ENCODE measurements at places on chromosomes 13 and 19.

DNA sequence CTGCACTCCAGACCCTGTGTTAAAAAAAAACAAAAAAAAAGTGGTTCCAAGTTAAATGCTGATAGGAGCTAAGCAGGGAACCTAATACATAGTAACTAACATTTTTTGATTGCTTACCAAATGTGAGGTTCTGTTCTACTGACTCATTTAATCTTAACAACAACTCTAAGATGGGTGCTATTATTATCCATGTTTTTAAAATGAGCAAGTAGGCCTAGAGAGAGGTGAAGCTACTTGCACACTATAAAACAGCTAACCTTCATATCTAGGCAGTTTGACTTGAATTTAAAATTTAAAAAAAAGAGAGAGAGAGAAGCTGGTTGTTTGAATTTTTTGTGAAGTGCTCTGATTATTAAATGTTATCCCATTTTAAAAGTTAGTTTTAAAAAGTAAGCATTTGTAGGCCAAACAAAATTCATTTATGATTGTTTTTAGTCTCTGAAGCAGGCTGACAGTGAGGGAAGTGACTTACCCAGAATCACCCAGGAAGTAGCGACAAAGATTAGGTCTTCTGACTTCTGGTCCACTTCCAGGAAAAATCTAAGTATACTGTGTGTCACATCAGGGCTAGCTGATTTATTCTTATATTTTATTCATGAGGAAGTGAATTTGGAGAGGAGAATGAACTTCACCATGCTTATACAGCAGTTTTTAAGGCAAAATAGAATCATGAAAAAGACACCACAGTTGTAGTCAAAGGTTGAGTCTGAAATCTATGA lies 2.4 kb downstream of the SIGLECL1 start:
- DNase-seq, result no peak

DNA sequence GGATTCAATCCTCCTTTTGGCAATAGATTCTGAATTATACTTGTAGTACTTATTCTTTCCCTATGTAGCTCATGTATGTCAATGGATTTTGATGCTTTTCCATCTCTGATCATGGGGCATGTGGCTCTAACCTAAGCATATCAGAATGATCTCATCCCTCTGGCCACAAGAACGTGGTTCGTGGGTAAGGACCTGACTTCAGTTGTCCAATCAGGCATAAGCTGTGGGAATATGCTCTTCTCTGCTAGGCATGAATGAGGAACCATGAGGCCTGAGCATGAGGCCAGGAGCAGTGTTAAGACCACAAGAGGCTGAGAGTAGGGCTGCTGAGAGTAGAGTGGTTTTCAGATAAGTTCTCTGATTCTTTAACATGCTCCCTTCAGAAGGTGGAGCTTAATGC lies 292.4 kb upstream of the TSHZ3 start:
- DNase-seq, result no peak

DNA sequence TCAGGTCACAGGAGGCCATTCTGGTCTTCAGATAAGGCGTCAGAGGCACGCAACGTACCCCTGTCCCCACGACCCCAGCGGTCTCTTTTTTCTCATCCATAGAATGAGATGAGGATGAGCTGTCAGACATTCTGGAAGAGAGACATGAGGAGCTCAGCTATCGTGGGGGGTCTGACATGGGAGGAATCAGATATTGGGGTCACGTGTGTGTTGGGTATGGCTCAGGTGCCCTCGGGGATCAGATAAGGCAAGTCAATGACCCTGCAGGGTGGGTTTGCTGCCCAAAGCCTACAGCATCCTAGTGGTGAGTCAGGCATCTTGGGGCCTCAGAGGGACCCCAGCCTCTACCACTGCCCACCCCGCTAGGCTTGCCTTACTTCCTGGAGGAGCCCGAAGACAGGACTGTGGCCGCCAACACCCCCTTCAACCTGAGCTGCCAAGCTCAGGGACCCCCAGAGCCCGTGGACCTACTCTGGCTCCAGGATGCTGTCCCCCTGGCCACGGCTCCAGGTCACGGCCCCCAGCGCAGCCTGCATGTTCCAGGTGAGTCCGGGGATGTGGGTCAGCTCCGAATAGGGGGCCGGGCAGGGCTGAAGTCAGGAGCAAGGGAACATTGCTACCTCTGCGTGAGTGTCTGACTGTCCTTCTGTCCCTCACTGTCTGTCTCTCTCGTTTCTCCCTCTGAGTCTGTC lies 2.6 kb downstream of the AXL start:
- DNase-seq, result no peak

GRCh38 chr13:92681239-92681638 lies 545.4 kb upstream of the GPC6 start:
- no peak for DNase-seq

- DNase-seq, result no peak
Observed at GRCh38 chr13:34617473-34618083, 324.5 kb upstream of the NBEA start.

DNA sequence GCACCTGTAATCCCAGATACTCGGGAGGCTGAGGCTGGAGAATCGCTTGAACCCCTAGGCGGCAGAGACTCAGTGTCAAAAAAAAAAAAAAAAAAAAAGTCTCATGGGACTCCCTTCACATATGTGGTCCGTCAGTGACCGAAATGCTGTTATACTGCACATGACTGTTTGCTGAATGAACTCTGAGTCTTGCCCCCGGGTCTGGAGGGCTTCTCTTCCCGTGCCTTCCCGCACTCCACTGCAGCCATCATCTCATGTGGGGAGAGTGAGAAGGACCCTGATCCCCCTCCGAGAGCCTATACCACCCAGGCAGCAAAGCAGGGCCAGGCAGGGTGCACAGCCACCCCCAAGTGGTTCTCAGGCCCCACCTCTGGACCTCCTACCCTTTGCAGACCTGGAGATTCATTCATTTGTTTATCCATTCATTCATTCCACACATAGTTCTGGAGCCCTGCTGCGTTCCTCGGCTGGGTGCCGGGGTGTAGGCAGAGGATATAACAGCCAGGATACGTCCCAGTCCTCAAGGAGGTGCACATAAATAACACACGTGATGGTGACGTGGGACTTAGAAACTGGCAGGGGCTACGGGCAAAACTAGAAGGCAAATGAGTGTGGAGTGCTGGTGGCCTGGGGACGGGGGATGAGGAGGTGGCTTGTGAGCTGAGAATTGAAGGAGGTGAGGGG lies 14.2 kb downstream of the NDUFA11 start:
- DNase-seq, result no peak

GRCh38 chr13:40388617-40389016 lies 277.8 kb downstream of the FOXO1 start:
- DNase-seq, result peak; percentile 86

DNA sequence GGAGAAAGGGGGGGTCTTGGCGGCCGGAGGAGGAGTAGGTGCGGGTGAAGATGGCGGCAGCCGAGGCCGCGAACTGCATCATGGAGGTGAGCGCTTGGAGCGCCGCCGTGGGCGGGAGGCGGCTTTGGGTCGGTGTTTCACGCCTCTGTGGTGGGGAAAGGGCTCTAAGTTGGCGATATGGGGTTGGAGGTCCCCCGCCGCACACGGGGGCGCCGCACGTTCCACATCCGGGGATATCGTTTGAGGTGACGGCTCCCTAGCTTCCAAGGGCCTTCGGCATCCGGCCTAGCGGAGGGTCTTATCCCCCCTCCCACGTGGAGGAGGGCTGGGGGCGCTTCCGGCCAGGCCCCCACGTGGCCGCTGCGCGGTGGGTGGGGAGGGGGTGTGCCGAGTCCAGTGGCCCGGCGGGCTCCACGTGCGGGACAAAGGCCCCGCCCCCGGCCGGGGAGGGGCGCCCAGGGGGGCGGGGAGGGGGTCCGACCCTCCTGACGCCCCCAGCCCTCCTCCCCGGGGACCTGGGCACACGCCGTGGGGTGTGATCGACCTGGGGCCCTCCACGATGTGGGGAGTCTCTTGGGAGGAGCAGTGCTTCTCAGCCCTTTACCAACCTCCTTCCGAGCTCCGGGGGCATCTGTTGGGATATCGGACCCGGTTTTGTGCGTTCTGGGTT lies at the start of gene PRMT1:
Gene PRMT1, plus strand, starts transcription at position 41 of the 670 bp plus-strand sequence. Its CDS starts 10 bp downstream, at position 51.
- peak; percentile 68 for DNase-seq

- DNase-seq, result no peak
Observed at GRCh38 chr13:44904967-44905366, 84.3 kb downstream of the NUFIP1 start.
